ENCODE measurements at places on chromosomes 12 and 14. TPM values are rescaled to one million over a fixed set of nuclear protein-coding genes. Genes with fewer than 3 reads are reported as not detected.

GRCh38 chr14:91416744-91417119 is 888 bp downstream of the CCDC88C start:
- DNase-seq, result peak; percentile 29

DNA sequence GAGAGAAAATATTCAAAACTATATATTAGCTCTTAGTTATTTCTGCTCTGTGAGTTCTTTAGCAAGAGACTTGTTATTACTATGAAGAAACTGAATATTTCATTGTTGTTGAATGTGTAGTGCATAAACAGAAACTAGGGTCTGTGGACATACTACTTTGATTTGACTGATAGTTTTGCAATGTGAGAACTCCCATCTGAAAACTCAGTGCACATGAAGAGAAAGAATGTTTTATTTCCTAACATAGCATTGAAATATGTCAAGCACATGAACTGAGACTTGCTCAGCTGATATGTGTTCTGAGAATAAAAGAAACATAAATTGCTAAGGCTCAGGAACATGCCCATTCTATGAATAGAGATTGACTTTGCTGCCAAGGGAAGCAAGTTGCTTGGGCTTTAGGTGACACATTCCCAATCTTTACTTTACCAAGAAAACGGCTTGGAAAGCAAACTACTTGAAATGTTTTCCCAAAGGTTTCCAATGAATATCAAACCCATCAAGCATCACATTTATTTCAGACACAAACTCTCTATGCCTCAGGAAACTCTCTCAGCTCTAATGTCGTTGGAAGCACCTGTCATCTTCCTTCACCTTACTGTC is 290.4 kb downstream of the SLC16A7 start:
- DNase-seq, result no peak

DNA sequence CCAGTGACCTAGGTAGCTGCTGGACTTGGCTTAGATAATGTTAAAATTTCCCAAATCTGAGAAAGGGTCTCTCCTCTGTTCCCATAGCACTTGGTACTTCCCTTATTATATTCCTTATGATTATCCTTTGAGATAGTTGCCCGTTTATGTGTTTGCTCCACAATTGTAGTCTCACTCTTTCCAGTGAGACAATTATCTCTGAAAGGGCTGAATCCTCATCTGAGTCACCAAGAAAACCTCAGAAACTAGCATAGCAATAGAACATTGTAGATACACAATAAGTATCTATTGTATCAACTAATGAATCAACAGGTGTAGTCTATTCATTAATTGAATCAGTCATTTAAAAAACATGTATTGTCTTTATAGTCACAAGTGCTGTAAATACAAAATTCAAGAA is 119.1 kb upstream of the FAR2 start:
- DNase-seq, result no peak

- DNase-seq, result no peak
These were observed 8.8 kb downstream of the SMOC1 start for GRCh38 chr14:69887740-69888657.

DNA sequence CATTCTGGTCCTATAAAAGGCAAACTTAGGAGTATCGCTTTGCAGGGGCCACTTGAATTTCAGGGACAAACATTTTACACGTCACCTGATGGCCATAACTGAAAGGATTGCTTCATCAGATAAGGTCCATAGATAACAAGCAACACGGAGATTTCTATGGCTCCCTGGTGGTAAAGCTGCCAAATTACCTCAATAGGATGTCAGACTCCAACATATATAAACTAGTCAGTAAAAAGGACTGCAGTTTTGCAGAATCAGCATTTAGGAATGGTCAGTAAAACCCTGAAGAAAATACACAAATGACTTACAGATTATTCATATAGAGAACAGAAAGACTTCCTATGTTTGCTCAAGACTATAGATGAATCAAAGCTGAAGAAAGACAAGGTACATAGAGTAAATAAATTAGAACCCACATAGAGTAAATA is 66.1 kb upstream of the GRIP1 start:
- DNase-seq, result no peak

GRCh38 chr12:4269279-4269991 is 4.1 kb upstream of the CCND2 start:
- peak; percentile 65 for DNase-seq

DNA sequence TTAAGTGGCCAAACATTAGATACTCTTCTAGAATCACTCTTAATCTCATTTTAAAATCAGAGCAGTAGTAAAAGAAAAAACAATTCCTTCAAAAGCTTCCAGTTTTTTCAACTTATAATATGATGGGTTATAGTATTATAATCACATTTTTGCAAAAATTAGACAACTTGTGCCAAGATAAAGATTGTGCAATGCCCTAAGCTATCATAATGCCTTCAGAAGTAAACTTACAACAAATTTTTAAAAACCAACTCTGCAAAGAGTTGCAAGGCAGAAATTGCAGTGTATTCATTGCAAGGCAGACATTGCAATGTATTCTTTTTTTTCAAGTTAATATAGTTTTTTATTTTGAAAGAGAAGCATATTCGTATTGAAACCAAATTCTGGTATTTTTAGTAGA is 47.2 kb upstream of the KITLG start:
- no peak for DNase-seq

DNA sequence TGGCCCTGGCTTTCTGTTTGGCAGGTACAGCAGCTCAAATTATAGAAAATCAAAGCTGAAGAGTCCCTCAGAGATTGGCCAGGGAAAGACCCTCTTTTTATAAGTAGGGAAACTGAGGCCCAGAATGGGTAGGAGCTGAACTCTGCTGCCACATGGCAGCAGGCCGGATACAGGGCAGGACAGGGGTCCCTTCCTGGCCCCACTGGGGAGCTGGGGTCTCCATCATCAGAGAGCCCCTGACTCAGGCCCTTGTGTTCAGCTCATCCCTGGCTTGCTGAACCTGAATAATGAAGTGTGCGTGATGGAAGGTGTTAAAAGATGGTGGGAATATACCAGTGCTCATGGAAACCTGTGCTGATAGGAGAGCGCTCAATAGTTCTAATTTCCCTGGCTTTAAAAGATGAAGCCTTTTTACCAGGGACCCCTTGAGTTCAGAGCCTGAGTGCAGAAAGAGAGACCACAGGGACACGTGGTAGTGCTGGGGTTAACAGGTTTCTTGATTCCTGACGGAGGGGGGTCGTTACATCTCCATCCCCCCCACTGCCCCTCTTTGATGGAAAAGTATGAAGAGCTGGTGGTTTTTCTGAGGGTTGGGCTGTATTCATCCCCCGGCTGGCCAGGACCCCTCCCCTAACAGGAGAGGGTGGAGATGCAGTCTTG is 4.4 kb downstream of the DLK1 start:
- DNase-seq, result no peak

- no peak for DNase-seq
These were observed 64.2 kb downstream of the LGR5 start for GRCh38 chr12:71503579-71504391.

DNA sequence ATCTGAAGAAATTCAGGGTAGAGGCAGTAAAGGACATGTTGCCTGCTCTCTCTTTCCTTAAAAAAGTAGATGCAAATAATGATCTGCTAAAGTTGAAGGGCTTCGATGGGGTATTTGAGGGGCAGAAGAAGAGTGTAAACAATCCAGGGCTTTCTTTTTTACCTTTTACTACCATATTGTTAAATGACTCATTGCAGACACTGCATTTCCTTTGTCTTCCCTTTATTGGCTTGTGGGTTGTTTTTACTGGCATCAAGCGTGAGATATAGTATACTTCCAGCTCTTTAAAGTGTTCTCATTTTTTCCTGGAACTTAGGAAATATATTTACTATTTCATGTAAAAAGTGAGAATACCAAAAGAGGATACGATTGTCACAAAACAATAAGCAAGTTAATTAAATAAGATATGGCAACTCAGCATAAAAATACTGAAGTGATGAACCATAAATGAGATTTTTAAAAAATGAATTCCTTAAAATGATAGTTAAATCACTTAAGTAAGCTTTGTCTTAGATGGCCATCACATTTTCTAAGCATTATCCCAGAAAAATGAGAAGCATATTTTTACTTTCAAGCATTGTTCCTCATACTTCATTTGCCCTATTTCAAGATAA is 72.3 kb upstream of the KRAS start:
- peak; percentile 80 for DNase-seq

- DNase-seq, result peak; percentile 61
These were observed 886 bp upstream of the PRICKLE1 start for GRCh38 chr12:42590330-42590934.

DNA sequence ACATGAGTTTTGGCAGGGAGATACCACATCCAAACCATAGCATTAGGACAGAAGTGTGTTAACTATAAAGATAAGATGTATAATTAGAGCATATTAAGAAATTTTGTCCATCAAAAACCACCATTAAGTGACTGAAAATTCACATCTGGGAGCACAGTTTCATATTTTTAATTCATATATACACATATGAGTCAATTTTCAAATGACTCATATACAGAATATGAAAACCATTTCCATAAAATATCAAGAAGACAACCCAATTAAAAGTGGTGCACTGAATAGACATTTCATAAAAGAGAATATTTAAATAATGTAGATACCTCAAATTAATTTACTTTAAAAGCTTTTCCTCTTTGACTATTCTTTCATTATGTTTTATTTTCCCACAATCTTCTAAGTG is 25.3 kb downstream of the MUCL1 start:
- DNase-seq, result no peak

DNA sequence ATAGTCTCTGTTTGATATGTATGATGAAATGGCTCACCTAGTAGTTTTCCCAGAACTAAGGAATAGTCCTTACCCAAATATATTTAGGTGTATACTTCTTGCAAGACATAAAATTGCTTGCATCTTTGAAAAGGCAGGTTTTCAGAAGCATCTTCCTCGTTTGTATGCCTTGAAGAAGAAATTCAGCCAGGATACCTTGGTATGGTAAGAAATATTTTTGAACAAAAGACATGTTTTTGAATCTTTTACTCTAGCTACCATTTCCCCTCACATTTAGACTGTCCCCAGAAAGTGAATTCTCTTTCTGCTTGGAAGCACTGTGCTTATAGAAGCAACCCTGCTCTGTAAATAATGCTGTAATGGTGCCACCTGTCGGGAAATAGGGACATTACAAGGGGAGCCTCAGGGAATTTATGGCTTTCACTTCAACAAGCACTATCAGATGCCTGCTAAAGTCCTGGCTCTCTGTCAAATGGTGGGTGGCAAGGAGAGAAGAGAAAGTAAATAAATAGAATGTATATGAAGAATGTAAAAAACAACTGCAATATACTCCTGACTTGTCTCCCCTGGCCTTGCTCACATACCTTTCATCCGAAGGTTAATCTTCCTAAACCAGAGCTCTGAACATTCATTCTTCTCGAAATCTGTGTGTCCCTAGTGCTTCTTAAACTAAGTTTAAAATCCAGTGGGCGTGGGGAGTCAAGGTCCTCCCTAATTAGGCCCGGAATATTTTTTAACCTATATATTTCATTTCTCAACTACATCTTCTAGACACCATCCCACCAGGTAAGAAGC is 6.1 kb downstream of the CCDC184 start:
- DNase-seq, result peak; percentile 82

- no peak for DNase-seq
These were observed 37.4 kb downstream of the RERG start for GRCh38 chr12:15183821-15184220.

- no peak for DNase-seq
These were observed 11.1 kb upstream of the FOXN3 start for GRCh38 chr14:89428173-89428523.

DNA sequence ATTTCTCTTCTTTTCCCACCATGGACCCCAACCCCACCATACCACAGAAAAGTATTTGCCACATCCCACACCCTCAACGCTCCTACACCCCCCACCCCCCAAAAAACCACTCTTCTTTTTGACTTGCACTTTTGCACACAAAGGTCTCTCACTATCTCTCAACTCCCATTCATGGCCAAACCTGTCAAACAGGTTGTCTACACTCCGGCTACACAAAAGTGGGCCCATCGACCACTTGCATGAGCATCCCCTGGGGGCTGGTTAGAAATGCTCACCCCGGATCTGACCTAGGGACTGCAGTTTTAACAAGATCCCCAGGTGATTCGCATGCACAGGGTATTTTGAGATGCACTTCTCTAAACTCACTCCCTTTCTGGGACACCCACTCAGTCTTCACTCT is 248.2 kb downstream of the DPF3 start:
- DNase-seq, result no peak

- no peak for DNase-seq
These were observed 267.7 kb downstream of the AACS start for GRCh38 chr12:125332900-125333299.

AHNAK2 gene
- total RNA-seq, result 68.7 TPM

CISTR gene
- not detected for total RNA-seq

ST8SIA1 gene
- not detected for total RNA-seq

RD3L gene
- total RNA-seq, result not detected

TAS2R43 gene
- 1.8 TPM for total RNA-seq

SIX6 gene
- not detected for total RNA-seq

LIN7A gene
- 4.3 TPM for total RNA-seq

C14orf132 gene
- total RNA-seq, result 7.6 TPM

All from endothelial cell of umbilical vein (primary cell).